Activated CD4-positive, alpha-beta T cell treated with anti-CD3 and anti-CD28 coated beads, Interleukin-2, amount 50 U/mL, for 24 hours (primary cell): ENCODE measurements at places on chromosomes 1 and 21.

GRCh38 chr1:246587032-246587431 lies 20.8 kb downstream of the CNST start:
- no peak for DNase-seq

- DNase-seq, result no peak
These were observed 35.1 kb upstream of the IFNGR2 start for GRCh38 chr21:33368124-33368523.

DNA sequence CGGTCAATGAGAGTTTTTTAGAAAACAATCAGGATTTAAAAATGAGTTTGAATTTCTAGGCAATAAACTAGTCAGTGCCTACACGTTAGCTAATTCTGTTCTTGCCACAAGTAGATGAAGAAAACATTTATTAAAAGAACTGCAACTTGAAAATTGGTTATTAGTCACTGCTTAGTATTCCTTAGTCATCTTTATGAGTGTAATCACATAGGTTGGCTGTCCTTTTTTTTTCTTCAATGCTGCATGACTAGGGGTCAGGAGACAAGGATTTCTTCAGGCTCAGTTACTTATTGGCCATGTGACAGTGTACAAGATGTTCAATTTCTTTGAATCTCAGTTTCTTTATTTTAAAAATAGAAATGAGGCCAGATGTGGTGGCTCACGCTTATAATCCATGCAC lies 17.1 kb downstream of the SOAT1 start:
- no peak for DNase-seq

DNA sequence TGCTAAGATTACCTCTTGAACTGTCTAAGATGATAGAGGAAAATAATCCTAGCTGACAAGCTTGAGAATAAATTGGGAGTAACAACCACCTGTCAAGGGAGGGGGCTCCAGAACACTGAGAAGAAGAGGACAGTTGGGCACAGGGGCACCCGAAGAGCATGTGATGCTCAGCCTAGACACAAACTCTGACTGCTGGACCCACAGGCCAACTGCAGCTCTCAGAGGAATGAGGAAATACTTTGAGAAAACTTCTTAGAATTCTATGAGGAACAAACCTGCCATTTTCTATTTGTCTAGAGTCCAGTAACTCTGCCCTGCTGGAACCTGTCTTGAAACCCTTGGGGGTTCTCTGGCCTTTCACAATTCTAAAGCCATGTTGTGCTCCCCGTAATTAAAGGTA lies 124.1 kb upstream of the KCNK2 start:
- DNase-seq, result no peak

- DNase-seq, result no peak
These were observed 877 bp upstream of the SLX9 start for GRCh38 chr21:44938772-44939531.

DNA sequence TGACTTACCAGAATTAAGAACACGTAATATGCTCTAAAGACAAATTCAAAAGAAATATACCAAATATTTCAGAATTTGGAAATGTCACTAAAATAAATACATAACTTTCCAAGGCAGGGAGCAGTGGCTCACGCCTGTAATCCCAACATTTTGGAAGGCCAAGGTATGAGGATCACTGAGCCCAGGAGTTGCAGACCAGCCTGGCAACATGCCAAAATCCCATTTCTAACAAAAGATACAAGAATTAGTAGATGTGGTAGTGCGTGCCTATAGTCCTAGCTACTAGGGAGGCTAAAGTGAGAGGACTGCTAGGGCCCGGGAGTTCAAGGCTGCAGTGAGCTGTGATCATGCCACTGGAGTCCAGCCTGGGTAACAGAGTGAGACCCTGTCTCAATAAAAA lies 11.7 kb downstream of the LUZP1 start:
- DNase-seq, result no peak

DNA sequence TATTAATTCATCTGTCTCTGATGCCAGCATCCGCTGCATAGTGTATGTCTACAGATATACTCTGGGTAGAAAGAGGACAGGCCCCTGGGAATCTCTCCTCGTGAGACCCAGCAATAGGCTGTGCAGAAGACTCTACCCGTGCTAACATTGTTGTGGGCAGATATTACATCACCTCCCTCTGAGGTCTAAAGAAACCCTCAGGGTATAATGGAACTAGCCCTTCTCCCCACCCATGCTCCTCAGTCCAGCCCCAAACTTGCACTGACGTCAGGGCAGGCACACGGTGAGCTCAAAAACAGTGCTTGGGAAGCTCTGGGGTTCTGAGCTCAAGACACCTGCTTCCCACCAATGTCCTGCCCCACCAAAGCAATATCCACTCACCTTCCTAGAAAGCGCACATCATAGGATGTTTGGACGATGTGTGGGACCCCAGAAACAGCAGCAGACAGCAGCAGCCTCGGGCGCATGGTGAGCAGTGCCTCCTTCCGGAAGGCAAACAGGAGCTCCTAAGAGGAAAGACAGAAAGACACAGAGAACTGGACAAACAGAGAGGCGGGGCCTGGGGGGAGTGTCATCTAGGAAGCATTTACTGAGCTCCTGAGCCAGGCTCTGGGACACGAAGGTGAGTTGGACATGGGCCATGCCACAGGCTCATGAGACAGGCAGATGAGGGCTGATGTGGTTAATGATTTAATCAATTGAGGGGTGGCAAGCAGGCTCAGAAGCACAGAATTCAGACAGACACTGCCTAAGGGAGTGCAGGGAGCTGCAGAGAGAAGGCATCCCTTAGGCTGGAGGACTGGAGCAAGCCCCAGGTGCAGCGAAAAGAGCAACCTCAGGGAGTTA lies 4.8 kb downstream of the OVGP1 start:
- DNase-seq, result no peak

DNA sequence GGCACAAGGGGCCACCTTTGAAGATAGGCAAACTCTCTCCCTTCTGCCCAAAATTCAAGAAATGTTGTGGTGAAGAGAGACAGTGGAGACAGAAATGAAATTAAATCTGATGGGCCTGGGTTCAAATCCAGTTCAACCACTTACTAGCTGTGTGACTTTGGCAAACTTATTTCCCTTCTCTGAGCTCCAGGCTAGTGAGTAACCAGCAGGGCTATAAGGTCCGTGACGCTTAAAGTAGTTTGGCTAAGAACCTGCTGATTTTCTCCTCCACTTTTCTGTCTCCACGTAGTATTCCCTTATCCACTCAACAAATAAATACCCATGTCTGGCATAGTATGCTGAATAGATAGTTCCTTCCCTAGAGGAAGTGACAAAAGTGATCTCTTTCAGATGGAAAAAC lies 1.9 kb downstream of the SLC2A1 start:
- DNase-seq, result no peak

DNA sequence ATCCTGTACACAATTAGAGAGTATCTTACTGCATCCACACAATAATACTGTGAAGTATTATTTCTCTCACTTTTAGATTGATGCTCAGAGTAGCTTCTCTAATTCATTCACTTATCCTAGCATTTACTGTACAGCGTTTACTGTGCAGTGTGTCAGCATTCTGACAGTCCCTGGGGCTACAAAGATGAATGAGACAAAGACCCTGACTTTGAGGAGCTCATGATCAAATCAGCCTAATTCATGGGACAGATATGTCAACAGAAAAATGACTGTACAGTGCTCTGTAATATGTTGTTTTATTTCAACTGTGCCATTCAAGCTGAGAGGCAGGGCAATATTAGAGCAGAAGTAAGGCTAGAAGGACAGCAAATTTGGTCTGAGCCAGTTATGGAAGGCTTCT lies 152.5 kb downstream of the ZNF648 start:
- no peak for DNase-seq

DNA sequence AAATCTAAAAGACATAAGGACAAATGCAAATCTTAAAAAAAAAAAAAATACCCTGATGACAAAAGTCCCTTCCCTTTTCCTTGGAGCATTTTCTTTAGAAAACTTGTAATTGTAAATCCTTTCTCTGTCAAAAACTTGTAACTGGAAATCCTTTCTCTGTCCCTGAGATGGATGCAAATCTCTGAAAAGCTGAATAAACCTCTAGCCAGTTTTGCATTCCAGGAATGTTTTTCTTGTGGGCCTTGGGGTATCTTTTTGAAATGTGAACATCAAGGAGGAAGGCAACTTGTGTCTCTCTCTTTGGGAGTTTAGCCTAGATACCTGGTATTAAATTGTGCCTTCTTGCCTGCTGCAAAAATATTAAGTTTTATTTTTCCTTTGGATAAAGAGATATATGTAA lies 305.3 kb downstream of the KCNT2 start:
- DNase-seq, result no peak

GRCh38 chr1:223508796-223509195 lies 115.6 kb downstream of the CCDC185 start:
- DNase-seq, result no peak

DNA sequence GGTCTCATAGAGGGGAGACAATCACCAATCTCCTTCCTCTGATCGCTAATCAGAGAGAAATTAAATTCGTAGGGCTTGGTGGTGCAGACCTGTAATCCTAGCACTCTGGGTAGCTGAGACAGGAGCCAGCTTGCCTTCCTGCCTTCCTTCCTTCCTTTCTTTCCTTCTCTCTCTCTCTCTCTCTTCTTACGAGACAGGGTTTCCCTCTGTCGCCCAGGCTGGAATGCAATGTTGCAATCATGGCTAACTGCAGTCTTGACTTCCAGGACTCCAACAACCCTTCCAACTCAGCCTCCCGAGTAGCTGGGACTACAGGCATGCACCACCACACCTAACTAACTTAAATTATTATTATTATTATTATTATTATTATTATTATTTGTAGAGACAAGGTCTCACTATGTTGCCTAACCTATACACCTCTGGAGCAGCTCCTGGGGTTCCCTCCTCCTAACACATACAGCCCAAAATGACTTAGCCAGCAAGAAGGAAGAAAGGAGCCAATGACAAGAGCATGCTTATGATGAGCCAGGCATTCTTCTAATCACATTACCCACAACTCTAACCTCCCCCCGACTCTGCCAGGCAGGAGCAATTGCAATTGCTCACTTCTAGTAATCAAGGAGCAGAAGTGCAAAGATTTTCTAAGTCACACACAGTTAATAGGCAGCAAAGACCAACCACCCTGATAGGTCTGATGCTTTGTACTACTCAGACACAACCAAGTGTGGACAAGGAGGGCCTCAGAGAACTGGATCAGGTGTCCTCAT lies 105.4 kb upstream of the F3 start:
- no peak for DNase-seq

- DNase-seq, result no peak
These were observed 155.2 kb downstream of the FOXD2 start for GRCh38 chr1:47593013-47593568.

DNA sequence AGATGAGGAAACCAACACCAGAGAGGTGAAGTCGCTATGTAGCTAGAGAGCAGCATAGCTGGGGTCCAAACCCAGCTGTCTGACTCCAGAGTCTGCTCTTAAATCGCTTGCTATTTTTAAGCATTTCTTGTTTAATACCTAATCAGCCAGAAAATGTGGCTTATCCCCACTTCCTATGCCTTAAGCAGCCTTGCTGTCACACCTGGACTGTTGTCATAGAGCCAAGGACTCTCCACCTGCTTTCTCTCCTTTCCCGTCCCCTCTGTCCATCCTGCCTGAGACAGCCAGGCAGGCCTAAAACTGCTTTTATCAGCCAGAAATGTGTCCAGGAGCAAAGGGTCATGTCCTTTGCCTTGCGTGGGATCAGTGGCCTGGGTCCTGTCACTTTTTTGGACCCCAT lies 28.3 kb upstream of the EPHA8 start:
- DNase-seq, result no peak

DNA sequence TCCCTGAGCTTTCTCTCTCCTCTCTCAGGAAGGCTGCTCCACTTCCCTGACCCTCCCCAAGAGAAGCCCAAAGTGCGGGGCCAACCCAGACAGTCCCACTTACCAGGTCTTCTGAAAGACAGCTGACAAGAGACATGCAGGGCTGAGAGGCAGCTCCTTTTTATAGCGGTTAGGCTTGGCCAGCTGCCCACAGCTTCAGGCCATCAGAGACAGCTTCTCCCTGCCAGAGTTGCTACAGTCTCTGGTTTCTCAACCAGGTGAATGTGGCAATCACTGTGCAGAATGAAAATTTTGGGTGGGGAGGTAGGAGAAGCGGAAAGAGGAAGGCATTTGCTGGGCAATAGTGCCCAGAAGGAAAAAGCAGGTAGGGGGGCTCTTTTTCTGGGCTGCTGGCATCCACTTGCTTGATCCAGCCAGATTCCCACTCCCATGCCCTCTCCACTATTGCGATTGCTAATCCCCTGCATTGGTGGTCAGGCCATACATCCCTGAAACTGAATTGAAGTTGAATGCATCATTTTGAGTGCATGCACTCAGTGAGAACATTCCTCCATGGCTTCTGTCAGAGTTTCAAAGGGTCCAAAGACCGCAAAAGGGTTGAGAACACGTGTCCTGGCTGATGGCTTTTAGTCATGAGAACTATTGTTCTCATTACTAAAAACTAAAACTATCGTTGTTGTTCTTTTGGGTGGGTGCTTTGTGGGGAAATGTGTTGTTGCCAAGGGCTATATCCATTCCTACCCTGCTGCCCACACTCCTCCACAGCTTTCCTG lies at the start of gene S100A8:
TSS of gene S100A8 (minus strand) at position 136 of the 773 bp plus-strand sequence. CDS start 538 bp downstream, outside the sequence.
- DNase-seq, result no peak

DNA sequence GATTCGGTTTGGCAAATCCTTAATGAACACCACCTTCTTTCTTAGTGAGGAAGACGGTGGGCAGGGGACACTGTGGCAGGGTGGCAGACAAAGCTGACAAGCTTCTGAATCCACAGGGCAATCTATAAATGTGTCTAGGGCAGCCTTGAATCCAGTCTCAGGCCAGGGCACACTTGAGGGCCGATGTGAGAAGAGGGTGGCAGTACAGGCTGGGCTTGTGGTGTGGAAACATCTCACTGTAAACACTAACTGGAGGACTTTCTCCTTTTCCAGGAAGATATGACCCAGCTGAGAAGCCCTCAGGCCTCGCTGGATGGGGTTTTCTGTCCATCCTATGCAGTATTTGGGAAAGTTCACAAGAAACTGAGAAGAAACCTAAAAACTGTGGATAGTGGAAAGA lies 46.5 kb downstream of the PKP1 start:
- no peak for DNase-seq

GRCh38 chr21:43340491-43341377 lies 86.2 kb downstream of the SIK1 start:
- no peak for DNase-seq

DNA sequence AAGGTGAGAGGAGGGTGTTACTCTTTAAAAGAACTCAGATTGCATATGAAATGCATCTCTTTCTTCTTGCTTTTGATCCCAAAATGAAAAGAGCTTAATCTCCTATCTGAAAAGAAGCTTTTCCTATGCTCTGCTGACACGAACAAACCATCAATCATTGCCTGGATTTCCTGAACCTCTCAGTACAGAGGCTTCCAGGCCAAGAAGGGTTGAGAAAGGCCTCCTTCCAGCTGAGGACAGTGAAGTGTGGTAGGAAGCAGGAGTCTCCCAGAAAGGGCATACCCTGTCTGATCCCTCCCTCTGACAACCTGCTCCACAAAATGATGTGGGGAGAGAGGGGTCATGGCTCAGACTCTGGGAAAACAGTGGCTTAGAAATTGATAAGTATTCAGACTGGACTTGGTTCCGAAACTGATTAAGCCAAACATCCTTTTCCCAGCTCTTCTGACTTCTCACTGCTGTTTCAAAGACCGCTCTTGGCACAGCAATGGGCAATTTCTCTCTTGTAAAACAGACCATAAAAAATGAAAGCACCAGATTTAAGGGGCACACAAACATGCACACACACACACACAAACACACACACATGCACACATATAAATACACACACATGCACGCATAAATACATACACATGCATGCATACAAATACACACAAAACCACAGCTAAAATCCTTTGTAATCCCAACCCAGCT lies 310.3 kb downstream of the SIPA1L2 start:
- no peak for DNase-seq
